ENCODE measurements at places on chromosomes 16 and 17.

DNA sequence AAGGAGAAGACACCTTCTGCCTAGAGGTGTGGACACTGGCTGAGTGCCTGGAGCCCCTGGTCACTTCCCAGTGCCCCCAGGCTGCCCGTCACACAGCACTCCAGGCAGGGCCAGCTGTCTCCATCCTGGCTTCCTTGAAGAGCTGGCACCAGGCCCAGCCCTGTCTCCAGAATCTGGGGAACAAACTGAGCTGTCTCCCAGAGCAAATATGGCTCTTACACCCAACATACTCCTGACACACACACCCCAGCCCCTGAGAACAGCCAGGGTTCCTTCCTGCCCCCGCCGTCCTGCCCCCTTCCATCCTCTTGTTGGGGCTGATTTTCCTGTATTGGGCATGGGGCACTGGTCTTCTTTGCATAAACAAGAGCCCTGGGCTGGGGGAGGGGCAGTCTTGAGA is 9.1 kb downstream of the NHERF1 start:
- no peak for DNase-seq

- DNase-seq, result no peak
Measured at GRCh38 chr17:78357177-78357586, 2.7 kb downstream of the SOCS3 start.

- DNase-seq, result no peak
Measured at GRCh38 chr17:42131981-42132432, 9.4 kb downstream of the HSPB9 start.

GRCh38 chr16:70402916-70403659 is 35.8 kb downstream of the ST3GAL2 start:
- no peak for DNase-seq

DNA sequence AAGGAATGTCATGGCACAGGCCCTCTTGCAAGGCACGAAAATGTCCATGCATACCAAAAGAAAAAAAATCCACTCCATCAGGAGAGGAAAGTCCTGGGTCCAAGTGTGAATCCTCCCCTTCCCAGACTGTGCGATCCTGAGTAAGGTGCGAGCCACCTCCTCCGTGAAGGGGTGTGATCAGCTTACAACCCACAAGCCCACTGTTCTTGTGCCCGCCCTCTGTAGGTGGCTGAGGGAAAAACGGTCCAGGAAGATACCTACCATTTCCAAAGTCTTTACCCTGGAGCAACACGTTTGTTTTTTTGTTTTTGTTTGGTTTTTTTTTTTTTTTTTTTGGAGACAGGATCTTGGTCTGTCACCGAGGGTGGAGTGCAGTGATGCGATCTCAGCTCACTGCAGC is 116.5 kb downstream of the ZNF423 start:
- DNase-seq, result peak; percentile 51

DNA sequence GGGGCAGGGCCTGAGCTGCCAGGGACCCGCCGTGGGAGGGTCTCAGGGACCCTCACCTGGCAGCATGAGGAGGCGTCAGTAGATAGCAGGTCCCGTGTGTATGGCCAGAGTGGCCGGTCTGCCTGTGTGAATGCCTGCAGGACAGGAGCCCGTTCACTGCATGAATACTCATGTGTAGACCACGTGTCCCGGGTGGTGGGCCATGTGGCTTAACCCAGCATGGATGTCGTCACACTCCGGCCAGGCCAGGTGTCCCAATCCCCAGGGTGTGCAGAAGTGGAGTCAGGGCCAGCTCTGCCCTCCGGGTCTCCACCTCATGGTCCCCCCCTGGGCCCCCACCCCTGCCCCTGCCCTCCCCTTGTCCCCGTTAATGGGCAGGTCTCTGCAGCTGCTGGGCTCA is 53.7 kb downstream of the BAHCC1 start:
- DNase-seq, result no peak

Measured in HAP-1 (cell line).